Stimulated activated CD8-positive, alpha-beta memory T cell treated with anti-CD3 and anti-CD28 coated beads, Interleukin-2, amount 100 ng/mL, for 48 hours (primary cell): ENCODE measurements at places on chromosomes 5 and 9.

DNA sequence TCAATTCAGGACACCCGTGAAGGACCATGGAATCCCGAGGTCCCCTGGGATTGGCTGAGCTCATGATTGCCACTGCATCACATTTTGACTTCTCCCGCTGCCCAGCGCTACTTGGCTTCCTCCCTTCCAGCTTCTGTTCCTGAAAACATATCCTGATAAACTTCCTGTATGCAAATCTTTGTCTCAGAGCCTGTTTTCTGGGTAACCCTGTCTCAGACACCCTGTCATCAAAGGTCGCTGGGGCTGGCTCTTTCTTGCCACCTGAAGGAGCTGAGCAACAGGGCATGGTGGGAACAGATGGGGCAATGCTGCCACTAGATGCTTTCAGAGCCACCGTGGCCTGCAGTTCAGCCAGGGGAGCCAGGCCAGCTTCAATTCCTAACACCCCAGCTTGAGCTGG, 154.3 kb upstream of the TBC1D2 start:
- DNase-seq, result no peak

DNA sequence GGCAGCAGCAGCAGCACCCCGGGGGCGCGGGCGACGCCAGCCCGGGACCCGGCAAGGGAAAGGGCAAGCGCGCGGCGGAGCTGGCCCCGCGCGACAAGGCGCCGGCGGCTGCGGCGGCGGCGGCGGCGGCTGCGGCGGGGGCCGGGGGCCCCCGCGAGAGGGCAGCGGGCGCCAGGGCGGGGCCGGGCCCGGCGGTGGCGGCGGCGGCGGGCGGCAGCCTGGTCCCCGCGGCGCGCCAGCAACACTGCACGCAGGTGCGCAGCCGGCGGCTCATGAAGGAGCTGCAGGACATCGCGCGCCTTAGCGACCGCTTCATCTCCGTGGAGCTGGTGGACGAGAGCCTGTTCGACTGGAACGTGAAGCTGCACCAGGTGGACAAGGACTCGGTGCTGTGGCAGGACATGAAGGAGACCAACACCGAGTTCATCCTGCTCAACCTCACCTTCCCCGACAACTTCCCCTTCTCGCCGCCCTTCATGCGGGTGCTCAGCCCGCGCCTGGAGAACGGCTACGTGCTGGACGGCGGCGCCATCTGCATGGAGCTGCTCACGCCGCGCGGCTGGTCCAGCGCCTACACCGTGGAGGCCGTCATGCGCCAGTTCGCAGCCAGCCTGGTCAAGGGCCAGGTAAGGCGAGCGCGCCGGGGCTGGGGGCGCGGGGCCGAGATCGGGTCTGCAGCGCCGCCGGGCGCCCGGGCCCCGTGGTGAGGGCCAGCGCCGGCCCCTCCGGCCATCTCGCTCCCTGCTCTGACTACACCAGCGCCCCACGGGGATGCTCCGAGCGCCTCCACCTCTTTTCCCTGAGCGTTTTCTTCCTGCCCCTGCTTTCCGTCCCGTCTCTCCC, at the start of gene UBE2QL1:
TSS of gene UBE2QL1 (plus strand) at position 238 of the 843 bp plus-strand sequence. CDS start at position 273, 35 bp downstream.
- DNase-seq, result no peak

GRCh38 chr5:87020099-87020934, 247.4 kb upstream of the RASA1 start:
- DNase-seq, result no peak

DNA sequence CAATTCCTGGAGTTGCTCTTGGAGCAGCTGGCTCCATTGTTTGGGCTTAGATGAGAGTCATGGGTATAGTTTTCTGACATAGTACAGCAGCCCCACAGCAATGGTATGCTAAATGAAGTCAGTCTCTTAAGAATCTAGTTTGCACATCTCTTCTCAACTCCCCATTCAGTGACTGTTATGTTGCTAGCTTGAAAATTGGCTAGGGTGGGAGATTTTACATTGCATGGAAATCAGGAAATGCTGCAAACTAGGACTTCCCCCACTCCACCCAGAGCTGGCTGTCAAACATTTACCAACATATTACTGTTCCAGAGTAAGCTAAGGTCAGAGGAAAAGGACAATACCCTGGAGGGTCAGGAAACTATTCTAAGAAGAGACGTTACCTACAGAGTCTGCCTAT, 17.6 kb upstream of the FCHO2 start:
- DNase-seq, result no peak

DNA sequence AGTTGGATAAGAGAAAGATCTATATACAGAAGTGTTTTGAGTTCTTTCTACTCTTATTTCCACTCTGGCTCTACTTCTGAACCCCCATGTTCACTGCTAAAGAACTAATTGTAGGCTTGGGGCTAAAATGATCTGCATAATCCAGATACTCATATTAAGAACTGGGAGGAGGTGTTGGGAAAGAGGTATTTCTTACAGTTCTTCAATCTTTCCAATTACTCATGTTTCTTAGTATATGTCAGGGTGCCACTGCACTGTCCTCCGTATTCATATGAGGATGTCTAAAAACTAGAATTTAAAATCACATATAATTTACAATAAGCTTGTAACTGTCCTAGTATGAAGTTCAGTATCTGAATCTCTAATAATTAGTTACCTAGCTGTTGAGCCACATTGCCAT, 12.7 kb downstream of the NIPBL start:
- DNase-seq, result no peak

DNA sequence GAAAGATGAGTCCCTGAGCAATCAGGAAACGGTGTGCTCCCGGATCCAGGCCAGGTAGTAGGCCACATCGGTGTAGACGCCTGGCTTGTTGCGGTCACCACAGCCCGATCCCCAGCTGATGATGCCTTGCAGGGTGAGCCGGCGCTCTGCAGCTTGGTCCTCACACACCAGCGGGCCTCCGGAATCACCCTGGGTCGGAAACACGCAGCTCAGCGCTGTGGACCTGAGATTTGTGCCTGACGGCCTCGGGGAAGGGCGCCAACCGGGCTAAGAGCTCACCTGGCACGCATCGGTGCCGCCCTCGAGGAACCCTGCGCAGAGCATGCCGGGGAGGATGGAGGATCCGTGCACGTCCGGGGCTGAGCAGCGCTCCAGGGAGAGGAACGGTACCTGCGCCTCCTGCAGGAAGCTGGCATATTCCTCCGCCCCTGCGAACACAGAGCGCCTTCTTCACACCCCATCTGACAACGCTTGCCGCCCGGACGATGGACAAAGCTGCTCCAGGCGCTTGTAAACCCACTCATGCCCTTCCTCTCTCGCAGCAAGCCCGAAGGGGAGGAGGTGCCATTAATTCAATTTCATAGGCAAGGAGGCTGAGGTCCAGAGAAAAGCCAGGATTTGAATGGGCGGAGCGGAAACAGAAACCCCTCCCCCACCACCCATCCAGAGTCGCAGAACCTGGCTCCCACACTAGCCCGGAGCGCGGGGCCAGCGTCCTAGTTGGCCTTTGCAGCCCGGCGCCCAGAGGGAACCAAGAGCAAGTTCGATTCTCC, 2.0 kb upstream of the PFN3 start:
- DNase-seq, result peak; percentile 61
